ENCODE measurements at places on chromosomes 1 and 21.

DNA sequence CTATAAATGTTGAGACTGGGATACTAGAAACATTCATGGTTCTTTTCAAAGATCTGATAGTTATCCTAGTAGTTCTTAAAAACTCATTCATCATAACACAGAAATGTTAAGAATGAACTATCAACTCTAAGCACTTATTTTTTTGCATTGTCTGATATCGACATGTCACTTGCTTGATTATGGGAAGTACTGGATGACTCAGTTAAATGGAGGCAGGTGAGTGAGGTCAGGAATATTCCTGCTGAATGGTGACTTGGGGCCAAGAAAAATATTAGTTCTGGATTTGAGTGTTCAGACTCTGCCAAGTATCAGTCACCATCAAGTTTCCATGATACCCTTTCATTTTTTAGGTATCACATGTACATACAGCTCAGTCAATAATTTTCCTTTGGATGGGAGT is 63.6 kb downstream of the NEK7 start:
- no peak for DNase-seq

DNA sequence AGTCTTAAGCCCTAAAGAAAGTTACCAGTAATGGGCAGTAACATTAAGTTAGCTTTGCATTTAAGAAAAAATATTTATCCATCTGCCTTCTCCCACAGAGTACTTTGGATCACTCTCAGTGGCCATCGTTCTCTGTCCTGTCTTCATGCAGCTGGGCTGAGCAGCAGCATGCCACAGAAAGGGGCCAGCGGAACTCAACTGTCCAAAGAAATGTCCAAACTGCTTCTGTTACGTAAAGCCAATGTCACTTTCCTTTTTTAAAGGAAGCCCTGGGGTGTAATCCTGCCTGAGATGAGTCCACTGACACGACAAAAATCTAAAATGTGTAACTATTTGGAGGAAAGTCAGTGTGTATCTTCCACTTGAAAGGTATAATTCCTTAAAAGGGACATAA is 291.6 kb downstream of the SMYD3 start:
- no peak for DNase-seq

DNA sequence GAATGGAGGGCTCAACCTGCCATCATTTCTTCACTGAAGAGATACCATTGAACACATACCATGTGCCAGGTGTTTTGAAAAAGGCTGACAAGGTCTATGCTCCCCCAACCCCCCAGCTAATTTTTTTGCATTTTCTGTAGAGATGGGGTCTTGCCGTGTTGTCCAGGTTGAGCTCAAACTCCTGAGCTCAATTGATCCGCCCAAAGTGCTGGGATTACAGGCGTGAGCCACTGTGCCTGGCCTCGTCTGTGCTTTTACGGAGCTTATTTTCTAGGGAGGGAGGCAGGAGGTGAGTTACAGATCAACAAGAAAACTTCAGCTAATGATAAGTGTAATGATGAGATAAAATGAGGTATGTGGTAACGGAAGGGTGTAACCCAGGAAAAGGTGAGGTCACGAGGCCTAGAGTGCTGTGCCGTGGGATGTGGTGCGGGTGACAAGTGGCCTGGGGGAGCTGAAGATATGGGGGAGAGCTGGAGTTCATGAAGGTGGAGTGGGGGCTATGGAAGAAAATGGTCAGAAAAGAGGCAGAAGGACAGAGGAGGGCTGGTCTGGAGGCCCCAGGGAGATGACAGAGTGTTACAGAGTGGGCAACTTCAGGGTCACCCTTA is 28.2 kb downstream of the FAAH start:
- DNase-seq, result no peak

GRCh38 chr1:244273845-244274619 is 177.7 kb downstream of the ADSS2 start:
- no peak for DNase-seq

- no peak for DNase-seq
Observed at GRCh38 chr1:15477646-15478212, 1.8 kb downstream of the CELA2B start.

- DNase-seq, result no peak
Observed at GRCh38 chr21:30027986-30028385, 88.2 kb upstream of the GRIK1 start.

DNA sequence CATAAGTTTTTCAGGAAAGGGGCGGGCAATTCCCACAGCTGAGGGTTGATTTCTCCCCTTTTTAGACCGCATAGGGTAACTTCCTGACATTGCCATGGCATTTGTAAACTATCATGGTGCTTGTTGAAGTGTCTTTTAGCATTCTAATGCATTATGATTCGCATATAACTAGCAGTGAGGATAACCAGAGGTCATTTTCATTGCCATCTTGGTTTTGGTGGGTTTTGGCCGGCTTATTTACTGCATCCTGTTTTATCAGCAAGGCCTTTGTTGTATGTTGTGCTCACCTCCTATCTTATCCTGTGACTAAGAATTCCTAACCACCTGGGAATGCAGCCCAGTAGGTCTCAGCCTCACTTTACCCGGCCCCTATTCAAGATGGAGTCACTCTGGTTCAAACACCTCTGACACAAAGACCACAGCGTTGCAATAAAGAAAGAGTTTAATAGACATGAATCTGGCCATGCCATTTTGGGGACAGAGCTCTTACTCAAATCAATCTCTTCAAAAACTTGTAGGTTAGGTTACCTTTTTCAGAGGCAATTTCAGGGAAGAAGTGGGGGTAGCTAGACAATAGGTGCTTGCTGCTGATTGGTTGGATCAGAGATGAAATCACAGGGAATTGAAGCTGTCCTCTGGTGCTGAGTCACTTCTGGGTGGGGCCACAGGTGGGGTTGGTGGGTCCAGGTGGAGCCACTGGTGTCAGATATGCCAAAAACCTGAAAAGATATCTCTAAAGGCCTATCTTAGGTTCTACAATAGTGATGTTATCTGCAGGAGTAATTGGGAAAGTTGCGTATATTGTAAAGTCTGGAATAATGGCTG is 23.3 kb downstream of the TBX19 start:
- no peak for DNase-seq

DNA sequence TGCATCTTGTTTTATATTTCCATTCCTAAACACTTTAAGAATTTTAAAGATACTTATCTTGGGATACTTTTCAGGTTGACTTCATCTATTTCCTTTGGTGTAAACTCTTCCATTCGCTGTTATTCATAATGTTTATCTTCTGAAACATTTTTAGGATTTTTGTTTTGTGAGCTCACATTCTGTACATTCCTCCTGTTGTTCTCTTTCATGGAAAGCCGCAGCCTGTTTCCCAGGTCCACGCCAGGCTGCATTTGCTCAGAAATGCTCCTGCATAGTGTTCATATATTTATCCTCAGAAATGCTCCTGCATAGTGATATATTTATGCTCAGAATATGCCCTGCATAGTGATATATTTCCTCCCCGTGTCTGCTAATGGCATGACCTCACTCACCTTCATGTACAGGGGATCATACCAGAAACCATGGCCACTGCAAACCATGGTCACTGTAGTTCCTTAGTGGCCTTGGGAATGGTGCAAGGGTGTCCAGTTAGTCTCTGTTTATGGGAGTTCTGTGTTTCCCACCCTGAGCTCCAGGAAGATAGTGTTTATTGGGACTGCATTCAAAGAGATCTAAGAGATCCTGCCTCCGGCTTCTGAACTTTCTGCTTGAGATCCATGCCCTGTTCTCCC is 153.9 kb upstream of the GREM2 start:
- no peak for DNase-seq

DNA sequence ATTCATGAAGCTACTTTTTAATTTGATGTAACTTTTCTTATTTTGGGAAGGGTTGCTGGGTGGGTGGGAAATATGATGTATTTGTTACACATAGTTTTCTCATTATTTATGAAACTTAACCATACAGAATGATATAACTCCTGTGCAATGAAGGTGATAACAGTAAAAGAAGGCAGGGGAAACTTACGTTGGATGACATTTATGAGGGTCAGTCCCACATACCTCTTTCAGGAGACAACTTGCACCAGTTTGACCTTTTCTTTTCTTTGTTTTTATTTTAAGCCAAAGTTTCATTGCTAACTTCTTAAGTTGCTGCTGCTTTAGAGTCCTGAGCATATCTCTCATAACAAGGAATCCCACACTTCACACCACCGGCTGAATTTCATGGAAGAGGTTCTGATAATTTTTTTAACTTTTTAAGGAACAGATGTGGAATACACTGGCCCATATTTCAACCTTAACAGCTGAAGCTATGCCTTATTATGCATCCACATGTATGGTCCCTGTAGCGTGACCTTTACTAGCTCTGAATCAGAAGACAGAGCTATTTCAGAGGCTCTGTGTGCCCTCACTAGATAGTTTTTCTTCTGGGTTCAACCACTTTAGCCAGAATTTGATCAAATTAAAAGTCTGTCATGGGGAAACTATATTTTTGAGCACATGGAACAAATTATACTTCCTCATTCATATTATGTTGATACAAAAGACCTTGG is 28.0 kb upstream of the KIAA1614 start:
- DNase-seq, result no peak

GRCh38 chr1:119981986-119982815 is 85.9 kb upstream of the ADAM30 start:
- no peak for DNase-seq

DNA sequence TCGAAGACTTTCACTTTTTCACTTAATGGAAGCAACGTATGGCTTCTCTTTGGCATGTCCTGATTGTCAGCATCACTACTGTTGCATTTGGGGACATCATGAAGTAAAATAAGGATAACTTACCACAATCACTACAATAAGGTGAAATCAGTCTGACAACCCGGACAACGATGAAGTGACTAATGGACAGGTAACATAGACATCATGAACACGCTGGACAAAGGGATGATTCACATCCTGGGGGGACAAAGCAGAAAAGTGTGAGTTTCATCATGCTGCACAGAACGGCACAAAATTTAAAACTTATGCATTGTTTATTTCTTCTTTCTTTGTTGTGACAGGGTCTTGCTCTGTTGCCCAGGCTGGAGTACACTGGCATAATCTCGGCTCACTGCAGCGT is 53.9 kb downstream of the FH start:
- DNase-seq, result no peak

- DNase-seq, result no peak
Observed at GRCh38 chr1:108799001-108799400, 52.5 kb downstream of the STXBP3 start.

DNA sequence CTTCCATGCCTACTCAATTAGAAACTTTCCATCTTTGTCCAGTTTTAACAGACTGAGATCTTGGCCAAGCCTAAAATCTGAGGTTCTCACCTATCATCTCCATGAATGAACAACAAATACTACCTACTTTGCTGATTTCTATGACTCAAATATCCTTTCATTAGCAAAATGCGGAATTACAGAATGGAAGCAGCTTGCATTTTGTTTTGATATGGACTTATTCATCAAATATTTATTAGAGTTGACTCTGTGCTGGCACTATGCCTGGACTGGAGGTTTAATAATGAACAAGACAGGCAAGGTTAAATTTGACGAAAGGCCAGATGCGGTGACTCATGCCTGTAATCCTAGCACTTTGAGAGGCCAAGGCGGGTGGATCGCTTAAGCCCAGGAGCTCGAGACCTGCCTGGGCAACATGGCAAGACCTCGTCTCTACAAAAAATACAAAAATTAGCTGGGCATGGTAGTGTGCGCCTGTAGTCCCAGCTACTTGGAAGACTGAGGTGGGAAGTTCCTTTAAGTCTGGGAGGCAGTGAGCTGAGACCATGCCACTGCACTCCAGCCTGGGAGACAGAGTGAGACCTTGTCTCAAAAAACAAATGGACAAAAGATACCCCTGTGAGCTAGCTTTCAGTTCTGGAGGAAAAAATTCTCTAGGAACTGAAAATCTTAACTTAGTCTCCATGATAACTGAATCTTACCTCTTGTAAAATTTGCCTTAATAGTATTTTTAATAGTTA is 29.4 kb upstream of the SOD1 start:
- DNase-seq, result no peak

DNA sequence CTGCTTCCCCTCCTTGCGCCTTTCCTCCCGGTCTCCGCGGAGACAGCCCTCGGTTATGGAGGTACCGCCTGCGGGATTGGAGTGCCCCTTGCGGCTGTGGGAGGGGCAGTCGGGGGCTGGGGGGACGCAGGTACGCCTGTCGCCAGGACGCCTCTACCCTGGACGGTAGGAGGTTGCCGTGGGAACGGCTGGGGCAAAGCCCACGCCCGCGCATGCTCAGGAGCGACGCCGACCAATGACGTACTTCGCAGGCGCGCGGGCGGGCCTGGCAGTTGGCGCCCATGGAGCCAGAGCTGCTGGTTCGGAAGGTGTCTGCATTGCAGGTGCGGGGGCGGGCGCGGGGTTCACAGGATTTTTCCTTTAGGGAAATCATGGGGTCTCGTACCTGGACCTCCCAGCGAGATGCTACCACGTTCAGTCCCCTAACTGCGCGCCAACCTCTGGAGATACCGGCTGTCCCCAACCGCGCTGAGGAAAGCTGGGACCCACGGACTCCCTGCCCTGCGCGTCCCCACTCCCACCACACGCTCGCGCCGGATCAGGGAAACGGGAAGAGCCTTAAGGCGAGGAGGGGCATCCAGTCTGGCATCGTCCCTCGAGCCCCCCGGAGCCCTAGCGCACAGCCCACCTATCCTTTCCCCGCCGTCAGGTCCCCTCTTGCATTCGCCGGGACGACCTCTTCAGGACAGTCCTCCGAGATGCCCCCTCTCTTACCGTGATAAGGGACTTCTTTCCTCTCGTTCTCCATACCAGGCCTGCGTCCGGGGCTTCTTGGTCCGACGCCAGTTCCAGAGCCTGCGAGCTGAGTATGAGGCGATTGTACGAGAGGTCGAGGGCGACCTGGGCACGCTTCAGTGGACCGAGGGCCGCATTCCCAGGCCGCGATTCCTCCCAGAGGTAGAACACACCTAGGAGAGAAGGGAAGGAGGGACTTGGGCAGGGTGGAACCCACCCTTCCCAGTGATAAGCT is at the start of gene IQCC:
Gene IQCC, plus strand, starts transcription at position 271 of the 970 bp plus-strand sequence. Its CDS starts 11 bp downstream, at position 282.
- peak; percentile 60 for DNase-seq

- DNase-seq, result peak; percentile 17
Observed at GRCh38 chr1:110880708-110881374, 7.9 kb downstream of the CD53 start.

- DNase-seq, result no peak
Observed at GRCh38 chr1:17084787-17085186, 31.0 kb upstream of the SDHB start.

GRCh38 chr21:33078907-33079582 is 9.1 kb downstream of the OLIG1 start:
- DNase-seq, result no peak

- DNase-seq, result no peak
Observed at GRCh38 chr1:87644033-87644578, 315.4 kb downstream of the LMO4 start.

Data from stimulated activated CD4-positive, alpha-beta T cell treated with anti-CD3 and anti-CD28 coated beads, Interleukin-1b, Interleukin-23, amount 100 ng/mL, for 1 hour (primary cell).